ENCODE measurements at places on chromosomes 7 and 10.

GRCh38 chr7:149714910-149715471, 58.4 kb downstream of the ZNF467 start:
- DNase-seq = peak; percentile 33

- DNase-seq = no peak
Observed at GRCh38 chr7:71842786-71843185, 569.4 kb downstream of the CALN1 start.

DNA sequence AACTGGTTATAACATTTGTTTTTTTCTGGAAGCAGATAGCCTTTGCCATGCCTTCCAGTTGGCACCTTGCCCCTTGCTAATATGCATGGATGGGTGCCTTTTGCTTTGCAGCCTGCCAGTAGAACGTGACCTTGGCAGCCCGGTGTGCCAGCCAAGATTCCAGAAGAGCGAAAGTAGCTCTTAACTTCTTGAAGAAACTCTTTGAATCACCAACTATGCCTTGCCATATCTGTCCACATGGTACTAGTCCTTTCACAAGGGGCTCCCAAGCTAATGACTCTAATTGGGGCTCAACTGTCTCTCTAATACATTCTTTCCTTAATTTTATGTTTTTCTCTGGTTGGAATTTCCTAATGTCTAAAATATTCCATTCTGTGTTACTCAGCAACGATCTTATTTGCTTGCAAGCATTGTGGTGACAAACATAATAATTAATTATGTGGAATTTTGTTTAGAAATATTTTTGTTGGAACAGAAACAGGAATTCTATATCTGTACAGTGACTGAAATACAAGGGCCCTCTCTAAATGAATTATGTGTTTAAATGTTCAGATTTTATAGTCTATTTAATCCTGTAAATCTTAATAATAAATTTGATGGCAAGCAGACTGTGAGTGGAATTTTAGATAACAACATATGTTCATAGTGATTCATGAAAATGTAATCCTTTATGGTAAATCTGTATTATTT, 45.8 kb downstream of the HDAC9 start:
- peak; percentile 87 for DNase-seq

- no peak for DNase-seq
Observed at GRCh38 chr7:96952974-96953391, 52.4 kb upstream of the DLX6 start.

DNA sequence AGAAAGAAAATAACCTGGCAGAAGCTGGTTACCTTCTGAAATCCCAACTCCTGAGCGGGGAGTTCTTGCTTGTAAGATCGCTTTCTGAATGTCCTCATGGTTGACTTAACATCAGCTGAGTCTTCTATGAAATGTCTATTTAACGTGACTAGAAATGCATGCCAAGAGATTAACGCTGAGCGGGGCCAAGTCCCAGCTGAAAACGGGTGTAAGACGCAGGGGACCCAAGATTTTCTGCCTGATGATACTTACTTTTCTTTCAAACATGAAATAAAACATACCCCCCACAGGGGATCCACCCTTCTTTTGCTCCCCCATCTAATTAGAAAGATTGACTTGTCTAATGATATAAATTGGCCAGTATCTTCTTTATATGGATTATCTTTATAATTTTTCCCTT, 14.9 kb downstream of the OR9A2 start:
- DNase-seq = no peak

GRCh38 chr10:25177093-25177753, 2.4 kb downstream of the GPR158 start:
- no peak for DNase-seq

GRCh38 chr7:121544726-121545125, 148.6 kb upstream of the FAM3C start:
- no peak for DNase-seq

DNA sequence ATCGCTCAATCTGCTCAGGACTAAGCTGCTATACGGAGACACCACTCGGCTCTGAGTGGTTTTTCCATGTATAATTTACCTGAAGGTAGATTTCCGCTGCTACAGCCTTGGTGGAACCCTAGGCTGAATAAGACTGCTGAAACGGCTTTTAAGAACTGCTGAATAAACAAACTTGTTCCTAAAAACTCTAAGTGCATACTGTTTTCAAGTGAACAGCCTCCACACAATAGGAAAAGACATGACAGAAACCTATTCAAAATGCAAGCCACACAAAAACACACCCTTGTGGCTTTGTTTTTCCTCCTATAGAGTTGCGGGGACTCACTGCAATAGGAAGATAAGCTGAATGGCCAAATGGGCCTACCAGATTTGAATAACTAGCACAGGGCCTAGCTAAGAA, 117.2 kb downstream of the UBE2H start:
- peak; percentile 73 for DNase-seq

- DNase-seq = no peak
Observed at GRCh38 chr10:81177651-81178244, 640.0 kb downstream of the SH2D4B start.

DNA sequence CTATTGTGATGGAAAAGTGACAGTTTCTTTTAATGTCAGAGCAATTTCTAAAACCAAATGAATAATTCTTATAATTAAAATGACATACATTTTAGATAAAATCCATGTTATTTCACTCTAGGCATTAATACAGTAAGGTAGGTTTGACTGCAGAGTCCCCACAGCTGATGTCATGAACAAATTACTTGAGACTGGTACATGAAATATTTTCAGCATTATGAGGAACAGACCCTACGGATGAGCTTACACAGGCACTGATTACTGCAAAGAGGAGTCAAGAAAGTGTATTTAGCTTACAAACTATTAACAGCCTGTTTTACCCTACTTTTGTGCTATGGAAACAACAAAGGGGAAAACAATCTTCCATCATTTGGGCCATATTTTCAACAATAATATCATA, 8.9 kb downstream of the COL1A2 start:
- DNase-seq = no peak

- DNase-seq = no peak
Observed at GRCh38 chr7:50317221-50317678, 12.7 kb downstream of the IKZF1 start.
